ENCODE measurements at places on chromosomes 6 and 20.

GRCh38 chr6:34817446-34817845 lies 25.6 kb downstream of the BLTP3A start:
- no peak for DNase-seq

DNA sequence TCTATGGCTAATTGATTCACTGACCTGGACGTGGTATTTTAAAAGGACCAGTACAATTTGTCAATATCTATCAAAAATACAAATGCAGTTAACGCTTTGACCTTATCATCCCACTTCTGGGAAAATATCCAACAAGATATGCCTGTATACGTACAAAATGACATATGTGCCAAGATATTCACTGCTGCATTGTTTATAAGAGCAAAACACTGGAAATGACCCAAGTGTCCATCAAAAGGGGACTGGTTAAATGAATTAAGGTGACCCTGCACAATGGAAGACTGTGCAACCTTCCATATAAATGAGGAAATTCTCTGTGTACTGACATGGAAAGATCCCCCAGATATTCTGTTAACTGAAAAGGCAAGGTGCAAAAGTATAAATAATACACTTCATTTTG lies 13.9 kb downstream of the TRAM2 start:
- no peak for DNase-seq

- no peak for DNase-seq
Measured at GRCh38 chr6:115905471-115905870, 155.2 kb downstream of the FRK start.

GRCh38 chr6:28988536-28989311 lies 16.4 kb downstream of the ZNF311 start:
- peak; percentile 66 for DNase-seq

DNA sequence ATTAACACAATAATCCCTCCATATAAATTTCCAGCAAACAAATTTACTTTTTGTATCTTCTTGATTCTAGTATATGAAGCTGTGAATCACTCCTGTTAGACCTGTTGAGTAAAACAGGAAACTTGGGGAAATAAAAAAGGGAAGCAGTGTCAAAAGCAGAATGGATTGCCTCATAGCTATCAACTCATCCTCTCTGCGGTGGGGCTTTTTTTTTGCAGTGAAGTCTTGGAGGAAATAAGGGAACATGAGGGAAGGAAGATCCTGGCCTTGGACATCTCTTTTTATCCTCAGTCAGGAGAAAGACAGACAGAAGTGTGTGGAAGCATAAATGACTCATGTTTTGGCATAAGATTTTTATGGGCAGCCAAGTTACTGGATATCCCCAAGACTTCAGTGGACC lies 332.5 kb downstream of the TFAP2A start:
- DNase-seq = no peak
